ENCODE measurements at places on chromosomes 12 and 14.

DNA sequence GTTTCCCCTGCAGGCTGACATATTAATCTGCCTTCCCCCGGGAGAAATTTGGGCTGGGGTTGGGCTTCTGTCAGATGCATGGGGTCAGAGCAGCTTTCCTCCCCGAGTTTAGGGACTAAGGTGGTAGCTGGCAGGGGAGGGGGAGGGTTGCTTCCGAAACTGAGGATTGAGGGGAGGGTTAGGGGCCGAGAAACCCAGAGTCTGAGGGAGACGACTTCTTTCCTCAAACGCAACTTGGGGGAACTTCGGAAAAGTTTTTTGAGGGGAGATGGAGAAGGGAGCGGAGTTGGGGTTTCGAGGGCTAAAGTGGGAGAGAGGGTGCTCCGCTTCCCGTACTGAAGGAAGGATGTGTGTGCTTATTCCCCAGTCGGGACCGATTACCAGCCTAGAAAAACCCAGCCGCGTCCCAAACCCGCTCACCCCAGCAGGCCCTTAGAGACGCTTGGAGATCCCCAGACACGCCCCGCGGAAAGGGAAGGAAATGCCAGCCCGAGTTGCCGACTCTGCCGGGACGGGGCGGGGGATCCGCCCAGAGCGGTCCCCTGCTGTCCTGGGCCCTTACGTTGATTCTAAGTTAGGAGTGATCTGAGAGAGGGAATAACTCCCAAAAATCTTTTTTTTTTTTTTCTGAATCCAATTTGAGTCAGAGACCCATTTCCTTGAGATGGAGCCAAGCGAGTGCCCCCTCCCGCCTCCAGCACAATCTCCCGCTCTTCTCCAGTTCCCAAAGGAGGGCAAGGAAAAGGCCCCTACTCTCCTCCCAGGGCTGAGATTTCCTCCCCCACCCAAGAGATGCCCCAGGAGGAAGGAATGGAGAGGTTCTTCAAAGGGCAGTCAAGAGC lies 61.9 kb downstream of the SMUG1 start:
- no peak for DNase-seq

GRCh38 chr12:32505067-32505945 lies 105.9 kb downstream of the FGD4 start:
- DNase-seq, result no peak

DNA sequence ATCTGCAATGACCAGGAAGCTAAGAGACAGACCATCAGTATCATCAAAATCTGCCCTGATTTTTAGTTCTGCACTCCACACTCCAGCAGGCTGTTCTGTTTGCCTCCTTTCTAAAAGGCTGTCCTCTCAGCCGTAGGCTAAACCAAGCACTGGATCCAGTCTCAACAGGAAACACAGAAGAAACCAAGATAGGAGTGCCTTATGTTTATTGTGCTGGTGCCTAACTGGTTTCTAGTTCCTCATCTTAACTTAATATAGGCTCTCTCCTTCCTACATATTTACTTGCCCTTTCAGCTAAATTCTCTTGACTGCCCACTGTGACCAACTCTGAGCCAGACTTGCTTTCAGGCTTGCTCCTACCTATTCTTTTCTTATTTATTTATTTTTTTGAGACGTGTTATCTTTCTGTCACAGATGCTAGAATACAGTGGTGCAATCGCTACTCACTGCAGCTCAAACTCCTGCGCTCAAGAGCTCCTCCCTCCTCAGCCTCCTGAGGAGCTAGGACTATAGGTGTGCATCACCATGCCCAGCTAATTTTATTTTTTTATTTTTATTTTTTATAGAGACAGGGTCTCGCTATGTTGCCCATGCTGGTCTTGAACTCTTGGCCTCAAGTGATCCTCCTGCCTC lies 30.8 kb downstream of the GALNT4 start:
- no peak for DNase-seq

- DNase-seq, result no peak
These were observed 113.1 kb upstream of the CCND2 start for GRCh38 chr12:4160314-4161040.

DNA sequence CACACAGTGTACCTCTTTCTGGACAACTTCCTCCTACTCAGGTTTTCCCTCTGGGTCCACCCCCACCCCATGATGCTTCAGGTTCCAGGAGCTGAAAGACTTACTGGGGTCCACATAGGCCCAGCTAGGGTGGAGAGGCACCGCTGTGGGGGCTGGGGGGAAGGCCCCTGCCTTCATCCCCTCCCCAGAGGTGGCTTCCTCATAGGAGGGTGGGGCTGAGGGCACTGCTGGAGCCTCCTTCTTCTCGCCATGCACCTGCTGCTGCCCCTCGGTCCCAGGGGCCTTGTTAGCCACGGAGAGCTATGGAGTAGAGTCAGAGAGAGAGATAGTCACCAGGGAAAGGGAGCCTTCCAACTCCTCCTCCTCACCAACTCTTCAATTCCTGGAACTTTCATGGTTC lies 2.7 kb downstream of the FAIM2 start:
- no peak for DNase-seq

- DNase-seq, result no peak
These were observed 103.8 kb upstream of the ETV6 start for GRCh38 chr12:11545484-11546330.

DNA sequence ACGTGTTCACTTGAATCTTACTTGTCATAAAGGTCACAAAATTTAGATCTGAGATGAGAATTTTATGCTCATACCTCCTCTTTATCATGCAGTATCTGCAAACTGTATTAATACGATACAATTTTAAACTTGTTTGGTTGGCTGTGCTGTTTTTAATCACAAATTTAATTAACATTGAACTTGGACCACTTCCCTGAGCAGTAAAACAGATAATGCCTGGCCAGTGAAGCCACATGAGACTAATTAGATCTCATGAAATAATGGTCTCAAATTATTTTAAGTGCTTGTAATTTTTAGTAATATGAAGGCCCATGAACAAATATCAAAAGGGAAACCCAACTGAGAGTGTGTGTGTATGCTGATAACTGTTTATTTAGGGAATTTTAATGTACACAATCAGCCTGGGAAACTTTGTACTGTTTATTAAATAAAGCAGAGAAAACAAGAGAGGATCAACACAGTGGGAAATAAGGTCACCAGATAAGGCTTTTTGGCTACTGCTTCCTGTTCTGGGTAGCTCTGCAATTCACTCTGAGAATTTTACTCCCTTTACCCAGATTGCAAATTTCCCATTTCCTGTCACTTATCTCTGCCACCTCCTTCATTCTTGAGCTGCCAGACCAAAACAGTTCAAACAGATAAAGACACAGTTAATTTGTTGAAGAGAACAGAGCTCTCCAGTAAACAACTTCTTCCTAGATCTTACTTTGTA lies 61.6 kb upstream of the GNPNAT1 start:
- no peak for DNase-seq

GRCh38 chr12:30514666-30515065 lies 181.0 kb downstream of the IPO8 start:
- DNase-seq, result no peak

DNA sequence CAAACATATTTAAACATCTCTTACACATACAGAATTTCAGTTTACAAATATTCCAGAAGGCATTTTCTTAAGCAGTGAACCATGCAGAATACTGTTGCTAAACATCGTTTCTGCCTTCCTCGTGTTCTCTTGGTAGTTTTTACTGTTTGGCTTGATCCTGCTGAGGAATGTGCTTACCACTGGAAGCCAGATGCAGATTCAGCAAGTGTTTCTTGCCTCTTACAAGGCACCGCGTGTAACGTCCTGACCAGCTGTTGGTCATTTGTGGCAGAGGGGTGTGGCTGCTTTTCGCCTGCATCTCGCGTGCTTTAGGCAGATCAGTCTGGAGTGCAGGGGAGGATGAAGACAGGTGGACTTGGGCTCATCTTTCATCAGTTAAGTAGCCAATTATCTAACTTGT lies 12.4 kb downstream of the EIF2B1 start:
- no peak for DNase-seq

All from stimulated activated CD8-positive, alpha-beta memory T cell treated with anti-CD3 and anti-CD28 coated beads, Interleukin-15, amount 100 ng/mL, for 1 hour (primary cell).